Activated CD8-positive, alpha-beta memory T cell treated with anti-CD3 and anti-CD28 coated beads, Interleukin-2, amount 50 U/mL, for 48 hours (primary cell): ENCODE measurements at places on chromosomes 4 and X.

GRCh38 chr4:17875402-17876070, 64.8 kb downstream of the NCAPG start:
- DNase-seq: no peak

DNA sequence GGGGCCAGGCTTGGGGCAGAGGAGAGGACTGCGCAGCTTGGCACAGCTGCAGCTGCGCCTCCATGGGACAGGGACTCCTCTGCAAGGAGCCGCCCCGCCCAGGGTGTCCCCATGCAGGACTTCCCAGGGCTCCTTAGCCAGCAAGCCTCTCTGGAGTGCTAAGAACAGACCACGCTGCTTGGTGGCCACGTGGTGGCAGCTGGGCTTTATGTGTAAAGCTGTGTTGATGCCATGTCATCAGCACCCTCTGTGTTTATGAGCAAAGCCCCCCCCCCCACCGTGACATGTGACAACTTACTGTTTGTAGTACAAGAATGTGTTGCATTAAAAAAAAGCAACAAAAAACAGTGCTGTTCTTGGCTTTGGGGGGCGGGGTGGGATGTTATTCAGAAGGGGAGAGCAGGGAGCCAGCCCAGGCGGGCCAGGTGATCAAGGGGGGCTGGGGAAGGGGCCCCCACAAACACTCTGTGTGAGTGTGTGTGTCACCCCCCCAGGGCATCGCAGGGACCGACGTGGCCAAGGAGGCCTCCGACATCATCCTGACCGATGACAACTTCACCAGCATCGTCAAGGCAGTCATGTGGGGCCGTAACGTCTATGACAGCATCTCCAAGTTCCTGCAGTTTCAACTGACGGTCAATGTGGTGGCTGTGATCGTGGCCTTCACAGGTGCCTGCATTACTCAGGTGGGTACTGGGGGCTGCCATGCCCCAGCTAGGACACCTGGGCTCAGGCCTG, 40.3 kb downstream of the ATP2B3 start:
- DNase-seq: no peak

DNA sequence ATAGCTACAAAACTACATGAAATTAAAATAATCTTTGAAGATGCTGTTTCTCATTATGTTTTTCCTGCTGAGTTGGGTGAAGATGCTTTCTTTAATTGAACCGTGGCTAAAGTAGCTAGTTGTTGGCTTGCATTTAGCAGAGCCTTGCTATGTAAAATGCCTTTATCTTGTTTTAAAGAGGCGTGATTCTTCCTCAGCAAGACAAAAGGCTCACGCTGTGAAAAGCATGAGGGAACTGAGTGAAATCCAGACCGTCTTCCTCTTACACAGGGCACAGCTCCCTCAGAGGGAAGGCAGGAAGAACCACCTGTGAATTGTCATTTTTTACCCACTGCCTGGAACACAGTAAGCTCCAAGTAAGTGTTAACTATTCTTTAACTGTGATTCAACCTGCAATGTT, 39.0 kb upstream of the ZNF518B start:
- no peak for DNase-seq

GRCh38 chrX:51853251-51853650, 40.2 kb upstream of the MAGED1 start:
- no peak for DNase-seq

- no peak for DNase-seq
Observed at GRCh38 chr4:4856071-4857000, 3.1 kb upstream of the MSX1 start.
